ENCODE measurements at places on chromosomes 11 and 22.

- DNase-seq, result no peak
Measured at GRCh38 chr11:58796333-58796732, 48.2 kb downstream of the GLYATL2 start.

GRCh38 chr11:34749666-34750659 lies 129.1 kb downstream of the EHF start:
- DNase-seq, result no peak

DNA sequence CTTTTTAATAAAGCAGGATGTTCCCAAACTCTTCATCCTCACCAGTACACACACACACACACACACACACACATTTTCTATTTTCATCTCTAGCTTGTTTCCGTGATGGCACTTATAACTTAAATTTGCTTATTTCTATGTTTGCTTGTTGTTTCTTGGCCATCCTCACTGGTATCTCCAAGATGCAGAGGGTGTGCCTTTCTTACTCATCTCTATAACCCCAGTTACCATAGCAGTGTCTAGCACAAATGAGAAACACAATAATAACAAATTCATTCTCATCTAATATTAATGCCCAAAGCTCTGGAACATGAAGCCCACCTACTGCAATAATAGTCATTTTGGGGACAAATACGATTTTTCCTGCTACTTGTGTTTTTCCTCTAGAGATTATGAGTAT lies 156.3 kb downstream of the GRM5 start:
- DNase-seq, result no peak

DNA sequence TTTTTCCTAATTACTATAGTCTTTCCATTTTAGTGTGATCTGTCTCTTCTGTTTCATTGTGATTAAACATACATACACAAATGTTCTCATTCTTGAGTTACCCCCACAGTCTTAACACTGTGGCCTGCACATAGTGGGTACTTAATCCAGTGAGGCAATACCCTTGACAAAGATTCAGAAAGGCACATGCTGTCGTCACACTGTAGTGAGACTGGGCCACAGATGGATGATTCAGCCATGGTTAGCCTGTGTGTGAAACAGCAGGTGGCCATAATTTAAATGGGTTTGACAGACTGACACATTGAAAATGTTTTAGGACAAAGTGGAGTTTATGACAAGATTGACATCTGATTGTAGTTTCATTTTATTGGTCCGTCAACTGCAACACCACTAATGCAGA lies 313.1 kb downstream of the C11orf87 start:
- no peak for DNase-seq

DNA sequence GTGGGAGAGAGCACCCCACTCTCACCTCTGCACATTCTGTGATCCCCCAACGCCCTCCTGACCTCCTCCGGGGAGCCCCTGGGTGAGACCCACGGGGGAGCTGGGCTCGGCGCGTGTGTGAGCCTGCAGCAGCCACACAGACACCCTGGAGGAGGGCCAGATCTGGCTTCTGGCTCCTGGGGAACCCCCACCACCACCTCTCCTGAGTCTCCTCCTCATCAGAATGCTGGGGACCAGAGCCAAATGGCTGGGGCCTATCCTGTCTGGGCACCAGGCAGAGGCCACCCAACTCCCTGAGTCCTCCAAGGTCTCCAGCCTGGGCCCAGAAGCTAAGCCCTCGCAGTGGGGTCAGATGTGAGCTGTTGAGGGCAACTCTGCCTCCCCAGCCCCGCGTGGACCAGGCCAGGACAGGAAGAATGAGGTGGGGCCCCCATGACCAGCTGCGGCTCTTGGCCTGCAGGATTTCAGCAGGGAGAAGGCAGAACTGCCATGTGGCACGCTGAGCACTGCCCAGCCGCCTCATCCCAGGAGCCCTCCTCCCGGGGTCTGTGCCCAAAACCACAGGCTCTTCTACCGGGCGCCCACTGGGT lies 5.5 kb upstream of the PIM3 start:
- DNase-seq, result no peak

DNA sequence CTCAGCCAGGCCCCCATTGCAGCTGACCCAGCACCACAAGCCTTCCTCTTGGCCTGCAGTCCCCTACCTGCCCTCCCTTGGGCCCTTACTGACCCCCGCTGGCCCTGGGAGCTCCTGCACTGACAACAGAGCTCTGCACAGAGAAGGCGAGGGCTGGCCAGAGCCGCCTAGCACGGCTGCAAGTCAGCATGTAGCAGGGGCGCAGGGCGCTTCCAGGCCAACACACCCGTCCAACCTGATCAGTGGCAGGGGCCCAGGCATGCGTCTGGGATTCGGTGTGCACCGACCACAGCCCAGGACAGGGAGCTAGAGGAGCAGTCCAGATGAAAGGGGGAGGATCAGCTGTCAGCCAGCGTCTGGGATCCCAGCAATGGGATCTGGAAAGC lies 7.6 kb downstream of the WNT7B start:
- no peak for DNase-seq

DNA sequence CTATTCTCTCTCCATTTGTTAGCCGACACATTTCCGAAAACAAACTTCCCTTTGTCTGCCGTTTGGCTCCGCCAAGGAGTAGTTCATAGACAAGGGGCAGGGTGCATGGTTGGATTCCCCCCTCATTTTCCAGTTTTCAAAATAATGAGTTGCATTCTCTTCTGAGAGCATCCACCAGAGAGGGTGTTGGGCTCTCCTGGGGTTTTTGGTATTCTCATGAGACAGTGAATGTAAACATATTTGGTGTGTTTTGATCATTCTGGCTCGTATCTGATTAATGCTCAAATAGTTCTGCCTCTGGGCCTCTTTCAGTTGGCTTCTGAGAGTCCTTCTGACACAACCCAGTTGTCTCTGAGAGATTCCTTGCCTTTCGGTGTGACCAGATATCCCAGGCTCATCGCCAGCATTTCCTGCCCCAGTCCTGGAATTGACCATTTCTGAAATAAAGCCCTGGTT lies 21.7 kb downstream of the GRAMD4 start:
- no peak for DNase-seq

DNA sequence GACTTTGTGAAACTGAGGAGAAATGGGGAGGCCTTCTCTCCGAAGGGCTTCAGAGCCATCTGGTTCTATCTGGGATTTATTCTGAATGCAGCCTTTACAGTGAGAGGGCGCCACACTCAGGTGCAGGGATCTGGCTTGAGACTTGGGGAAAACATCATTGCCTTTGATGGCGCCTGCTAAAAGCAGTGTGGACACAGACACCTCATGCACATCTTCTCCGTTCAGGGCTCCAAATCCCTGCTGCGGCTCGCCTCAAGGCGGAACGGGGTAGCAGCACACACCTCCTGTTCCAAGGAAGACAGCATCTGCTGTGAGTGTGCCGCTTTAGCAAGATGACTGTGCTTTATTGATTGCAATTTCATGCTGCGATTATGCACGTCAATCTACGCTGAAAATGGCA lies 37.1 kb upstream of the OLFML1 start:
- no peak for DNase-seq

DNA sequence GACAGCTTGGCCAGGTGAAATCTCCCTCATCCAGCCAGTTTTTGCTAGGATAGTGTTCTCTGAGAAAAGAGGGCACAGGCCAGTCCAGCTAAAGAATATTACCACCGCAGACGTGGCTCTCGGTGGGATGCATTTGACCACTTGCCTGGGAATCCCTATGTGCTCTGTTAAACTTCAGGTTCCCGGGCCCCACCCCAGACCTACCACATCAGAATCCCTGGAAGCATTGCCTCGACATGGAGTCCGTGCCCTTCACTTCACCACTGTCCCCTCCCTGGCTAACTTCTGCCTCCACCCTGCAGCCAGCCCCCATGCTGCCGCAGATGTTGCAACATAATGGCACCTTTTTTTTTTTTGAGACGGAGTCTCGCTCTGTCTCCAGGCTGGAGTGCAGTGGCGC lies 56.9 kb upstream of the EMID1 start:
- DNase-seq, result no peak

DNA sequence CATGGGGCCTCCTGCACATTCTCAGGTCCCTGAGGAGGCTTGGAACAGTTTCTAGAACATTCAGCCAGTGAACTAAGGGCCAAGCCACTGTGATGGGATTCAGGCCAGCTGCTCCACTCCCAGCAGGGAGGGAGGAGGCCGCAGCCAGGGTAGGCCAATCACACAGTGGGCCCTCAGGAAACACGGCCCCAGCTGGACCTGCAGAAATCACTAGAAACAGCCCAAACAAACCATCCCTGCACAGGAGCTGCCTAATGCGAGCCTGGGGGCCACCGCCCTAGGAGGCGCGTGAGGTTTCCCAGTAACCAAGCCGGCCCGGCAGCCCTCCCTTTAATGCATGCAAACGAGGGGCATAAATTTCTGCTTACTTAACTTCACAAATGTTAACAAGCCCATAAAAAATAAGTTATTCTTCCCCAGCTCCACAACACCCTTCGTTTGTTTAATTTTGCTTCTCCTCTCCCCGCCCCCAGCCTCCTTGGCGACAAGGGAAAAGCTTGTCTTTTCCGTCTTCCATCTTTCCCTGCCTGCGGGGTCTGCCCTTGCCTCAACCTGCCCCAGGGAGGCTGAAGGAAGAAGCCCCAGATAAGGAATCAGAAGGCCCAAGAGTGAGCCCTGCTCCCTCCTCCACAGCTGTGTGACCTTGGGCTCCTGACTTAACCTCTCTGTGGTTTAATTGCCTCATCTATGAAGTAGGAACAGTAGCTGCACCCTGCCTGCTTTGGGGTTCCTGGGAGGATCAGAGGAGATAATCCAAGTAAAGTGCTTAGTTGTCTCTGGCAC lies 25.7 kb downstream of the ELFN2 start:
- peak; percentile 83 for DNase-seq

GRCh38 chr22:27405672-27406388 lies 395.7 kb downstream of the MN1 start:
- peak; percentile 65 for DNase-seq

- DNase-seq, result no peak
Measured at GRCh38 chr11:110654456-110654855, 57.8 kb downstream of the ARHGAP20 start.

- DNase-seq, result no peak
Measured at GRCh38 chr22:41557401-41558240, 3.2 kb upstream of the CSDC2 start.

GRCh38 chr11:69393865-69394233 lies 87.6 kb upstream of the LINC01488 start:
- DNase-seq, result no peak

DNA sequence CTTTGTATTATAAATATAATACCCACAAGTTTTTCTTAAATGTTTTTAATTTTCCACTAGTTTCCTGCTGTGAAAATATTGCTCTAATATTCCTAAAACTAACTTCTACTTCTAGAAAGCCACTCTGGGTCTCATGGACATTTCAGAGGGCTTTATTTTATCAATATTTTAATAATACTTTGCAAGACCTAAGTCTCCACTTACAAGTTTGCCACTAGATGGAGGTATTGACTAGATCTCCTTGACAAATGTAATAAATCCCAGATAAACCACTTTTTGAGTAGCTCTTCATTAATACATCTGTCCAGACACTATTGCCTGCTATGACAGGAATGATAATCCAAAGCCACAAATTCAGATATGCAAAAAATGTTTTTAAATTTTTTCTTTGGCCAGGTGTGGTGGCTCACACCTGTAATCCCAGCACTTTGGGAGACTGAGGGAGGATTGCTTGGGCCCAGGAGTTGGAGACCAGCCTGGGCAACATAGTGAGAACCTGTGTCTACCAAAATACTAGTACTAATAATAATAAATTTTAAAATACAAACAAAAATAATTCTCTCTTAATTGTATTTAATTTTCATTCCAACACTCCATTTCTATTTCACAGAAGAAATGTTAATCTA lies 3.5 kb upstream of the ACAT1 start:
- DNase-seq, result peak; percentile 84

DNA sequence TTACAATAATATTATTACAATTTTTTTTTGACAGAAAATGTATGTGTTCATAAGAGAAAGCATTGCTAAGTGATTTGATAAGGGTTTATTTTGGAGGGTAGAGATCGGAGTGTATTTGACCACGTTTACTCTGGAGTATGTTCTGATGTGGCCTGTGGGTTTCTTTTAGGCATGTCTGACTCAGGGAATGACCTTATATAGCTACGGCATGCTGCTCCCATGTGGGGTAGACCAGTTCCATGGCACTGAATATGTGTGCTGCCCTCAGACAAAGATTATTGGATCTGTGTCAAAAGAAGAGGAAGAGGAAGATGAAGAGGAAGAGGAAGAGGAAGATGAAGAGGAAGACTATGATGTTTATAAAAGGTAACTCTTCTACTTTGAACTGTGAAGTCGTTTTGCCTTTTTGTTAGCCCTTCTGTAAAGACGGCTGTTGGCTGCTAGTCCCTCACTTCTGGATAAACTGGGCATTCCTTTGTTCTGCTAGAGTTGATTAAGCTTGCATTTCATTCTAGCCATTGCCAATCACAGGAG lies 38.1 kb upstream of the ST14 start:
- no peak for DNase-seq

DNA sequence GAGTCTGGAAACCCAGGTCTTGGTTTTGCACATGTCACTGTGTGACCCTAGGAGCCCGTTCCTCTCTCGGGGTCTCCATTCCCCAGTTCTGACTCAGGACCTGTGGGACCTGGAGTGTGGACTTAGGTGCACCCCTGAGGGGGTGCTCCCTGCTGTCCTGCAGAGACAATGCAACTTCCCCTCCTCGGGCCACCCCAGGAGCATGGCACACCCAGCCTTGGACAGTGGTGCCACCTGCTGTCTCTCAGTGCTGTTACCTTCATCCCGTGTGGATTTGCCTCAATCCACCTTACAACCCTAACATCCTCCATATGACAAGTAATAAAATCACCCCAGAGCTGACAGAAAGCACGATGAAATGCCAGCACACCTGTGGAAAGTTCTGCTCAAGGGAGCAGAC lies 27.5 kb upstream of the CRYBB3 start:
- DNase-seq, result no peak

DNA sequence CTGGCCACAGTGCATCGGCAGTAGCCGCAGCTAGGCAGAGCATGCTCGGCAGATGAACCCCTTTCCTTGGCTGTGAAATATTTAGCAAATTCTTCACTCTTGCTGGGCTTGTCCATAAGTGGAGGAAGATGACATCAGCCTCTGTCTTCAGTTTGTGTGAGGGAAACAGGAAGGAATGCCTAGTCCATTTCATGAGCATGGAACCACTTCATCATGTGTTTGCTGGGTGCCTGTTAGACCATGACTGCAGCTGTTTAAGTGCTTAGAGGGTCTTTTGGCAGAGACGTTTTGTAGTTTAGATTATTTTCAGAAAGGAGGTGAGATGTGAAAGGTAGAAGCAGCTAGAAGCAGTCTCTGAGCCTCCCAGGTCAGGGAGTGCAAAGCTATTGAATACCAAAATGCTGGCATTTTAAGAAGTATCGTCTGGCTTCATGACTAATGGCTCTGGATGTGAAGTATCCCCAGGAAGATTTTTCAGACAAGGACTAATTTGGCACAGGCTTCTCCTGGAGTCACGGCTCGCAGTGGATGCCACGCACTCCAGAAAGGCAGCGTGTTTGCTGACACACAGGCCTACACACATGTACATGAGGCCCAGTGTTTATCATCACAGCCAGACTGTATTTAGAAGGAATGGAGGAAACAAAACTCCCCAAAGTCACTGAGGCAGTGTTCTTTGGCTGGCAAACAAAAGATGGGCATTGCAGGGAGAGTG lies 43.1 kb upstream of the GRAMD1B start:
- DNase-seq, result no peak
